ENCODE measurements at places on chromosomes 5 and 9.

GRCh38 chr5:113807427-113807991 lies 294.0 kb downstream of the YTHDC2 start:
- DNase-seq: peak; percentile 50

DNA sequence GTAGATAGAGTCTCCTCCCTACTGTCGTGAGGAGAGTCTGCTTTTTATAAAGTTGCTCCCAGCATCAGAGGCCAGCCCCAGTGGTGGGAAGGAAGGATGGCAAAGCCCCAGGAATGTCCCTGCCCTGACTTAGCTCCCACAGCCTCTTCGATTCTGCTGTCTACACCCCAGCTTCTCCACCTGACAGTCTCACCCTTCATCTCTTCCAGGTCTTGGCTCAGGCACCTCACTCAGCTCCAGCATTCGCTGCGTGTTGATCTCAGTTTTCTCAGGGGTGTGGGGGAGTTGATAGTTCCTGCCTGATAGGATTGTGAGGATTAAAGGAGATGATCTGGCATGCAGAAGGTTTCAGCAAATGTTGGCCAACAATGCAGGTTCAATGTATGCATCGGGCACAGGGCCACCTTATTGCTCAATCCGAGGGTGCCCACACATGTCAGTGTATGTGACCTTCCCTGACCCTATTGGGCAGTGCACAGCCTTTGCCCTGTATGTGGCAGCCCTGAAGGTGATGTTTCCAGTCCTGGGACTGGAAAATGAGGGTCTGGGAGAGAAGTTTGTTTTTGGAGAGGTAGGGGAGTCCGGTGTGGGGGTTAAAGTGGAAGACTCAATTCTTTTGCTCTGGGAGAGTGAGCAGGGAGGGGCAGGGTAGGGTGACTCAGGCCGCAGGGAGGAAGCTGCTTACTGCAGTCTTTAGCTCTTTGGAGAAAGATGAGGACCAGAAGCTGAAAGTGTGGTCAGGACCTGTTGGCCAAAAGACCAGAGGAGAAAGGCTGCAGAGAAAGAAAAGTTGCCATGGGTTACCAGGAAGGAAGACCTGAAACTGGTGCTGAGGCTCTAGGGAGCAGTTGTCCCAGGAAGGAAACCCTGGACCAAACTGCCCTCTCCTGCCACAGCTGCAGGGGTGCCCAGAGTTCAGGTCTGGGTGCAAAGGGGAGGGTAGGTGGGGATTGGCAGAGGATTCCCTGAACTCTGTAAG lies 153.2 kb downstream of the MACROH2A1 start:
- DNase-seq: no peak

GRCh38 chr5:132260714-132261551 lies 3.4 kb downstream of the PDLIM4 start:
- no peak for DNase-seq

DNA sequence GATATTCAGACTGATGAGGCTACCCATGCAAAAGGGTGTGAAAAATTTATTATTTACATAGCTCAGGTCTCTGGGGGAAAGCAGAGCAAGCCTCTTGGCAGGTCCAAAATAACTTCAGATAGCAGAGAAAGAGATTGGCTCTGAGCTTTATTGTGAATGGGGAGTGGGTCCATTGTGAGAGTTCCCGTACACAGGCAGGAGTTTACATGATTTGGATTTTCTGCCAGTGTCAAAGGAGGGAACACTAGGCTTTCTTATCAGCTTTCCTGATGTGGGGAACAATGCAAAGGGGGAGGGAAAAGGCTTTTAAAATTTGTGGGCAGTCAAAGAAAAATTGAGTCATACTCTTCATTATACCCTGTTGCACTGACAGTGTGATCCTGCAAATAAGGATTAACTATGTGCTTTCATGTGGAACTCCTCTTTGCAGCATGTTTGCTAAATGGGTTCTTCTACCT lies 615.0 kb upstream of the RIOK2 start:
- no peak for DNase-seq

DNA sequence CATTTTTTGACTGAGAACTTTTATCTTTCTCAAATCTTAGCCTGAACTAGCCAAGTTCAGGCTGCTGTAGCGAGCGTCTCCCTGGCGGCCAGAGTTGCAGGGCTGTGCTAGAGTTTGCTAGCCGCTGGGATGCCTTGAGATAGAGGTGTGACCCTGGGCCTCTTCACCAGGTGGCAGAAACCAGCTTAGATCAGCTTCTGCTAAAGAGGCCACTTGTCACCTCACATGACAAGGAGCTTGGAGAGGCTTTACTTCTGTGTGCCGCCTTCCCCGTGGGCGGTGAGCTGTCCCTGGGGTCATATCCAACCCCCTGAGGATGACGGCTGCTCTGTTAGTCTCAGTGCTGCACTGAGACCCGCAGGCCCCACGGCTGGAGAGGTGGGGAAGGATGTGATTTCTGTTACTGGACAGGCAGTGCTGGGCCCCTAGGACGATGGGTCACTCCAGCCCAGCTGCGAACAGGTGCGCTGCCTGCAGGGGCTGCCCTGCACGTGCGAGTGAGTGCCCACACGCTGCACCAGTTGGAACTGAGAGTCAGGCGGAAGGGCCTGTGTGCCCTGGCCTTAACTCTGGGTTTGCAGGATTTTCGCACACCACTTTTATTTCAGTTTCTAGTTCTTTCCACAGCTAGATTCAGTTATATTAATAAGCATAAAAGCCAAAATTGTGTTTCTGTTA lies 63.8 kb downstream of the EHMT1 start:
- no peak for DNase-seq

DNA sequence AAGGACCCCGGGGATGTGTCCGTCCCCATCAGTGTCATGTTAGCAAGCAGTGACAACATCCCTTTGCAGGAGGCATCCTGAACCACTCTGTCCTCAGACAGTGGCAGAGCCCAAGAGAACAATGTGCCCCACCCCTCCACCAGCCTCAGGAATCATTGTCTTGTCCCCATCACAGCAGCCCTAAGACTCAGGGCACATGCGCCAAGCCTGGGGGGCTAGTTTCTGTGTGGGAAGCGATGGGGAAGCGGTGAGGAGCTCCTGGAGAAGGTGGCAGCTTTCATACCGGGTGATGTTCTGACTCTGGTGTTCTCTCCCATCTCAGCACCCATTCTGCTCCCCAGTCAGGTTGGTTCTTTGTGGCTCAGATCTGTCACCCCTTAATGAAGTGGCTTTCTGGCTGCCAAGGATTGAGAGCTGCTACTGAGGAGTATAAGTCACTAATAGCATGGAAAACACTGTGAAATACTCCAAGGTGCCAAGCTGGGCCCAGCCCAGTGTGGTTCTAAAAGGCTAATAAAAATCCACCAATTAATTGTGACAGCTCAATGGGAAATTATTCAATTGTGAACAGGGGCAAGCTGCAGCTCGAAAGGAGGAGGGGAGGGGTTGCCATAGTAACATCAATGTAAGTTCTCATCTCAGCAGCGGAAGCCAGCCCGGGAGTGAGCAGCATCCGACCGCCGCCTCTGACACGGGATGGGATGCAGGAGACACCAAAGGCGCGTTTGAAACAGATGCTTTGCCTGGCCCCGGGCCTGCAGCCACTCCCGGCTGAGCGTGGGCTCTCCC lies 4.7 kb downstream of the QRFP start:
- no peak for DNase-seq

GRCh38 chr9:81902196-81902595 lies 26.0 kb upstream of the SPATA31D4 start:
- DNase-seq: no peak

GRCh38 chr9:37381094-37381741 lies 41.3 kb upstream of the GRHPR start:
- no peak for DNase-seq

DNA sequence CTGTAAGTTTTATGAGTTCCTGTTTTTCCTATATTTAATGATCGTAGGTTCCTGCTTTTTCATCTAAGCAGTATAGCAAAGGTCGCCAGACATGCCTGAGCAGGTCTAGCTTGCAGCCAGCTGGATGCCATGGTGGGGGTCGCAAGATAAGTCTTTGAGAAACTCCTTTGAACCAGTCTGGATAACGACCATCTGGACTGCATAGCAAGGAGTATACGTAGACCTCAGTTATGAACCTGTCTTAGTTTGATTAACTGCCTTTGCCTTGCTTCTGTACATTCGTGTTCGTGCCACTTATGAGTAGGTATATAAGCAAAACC lies 8.4 kb upstream of the SPATA31E1 start:
- DNase-seq: no peak

DNA sequence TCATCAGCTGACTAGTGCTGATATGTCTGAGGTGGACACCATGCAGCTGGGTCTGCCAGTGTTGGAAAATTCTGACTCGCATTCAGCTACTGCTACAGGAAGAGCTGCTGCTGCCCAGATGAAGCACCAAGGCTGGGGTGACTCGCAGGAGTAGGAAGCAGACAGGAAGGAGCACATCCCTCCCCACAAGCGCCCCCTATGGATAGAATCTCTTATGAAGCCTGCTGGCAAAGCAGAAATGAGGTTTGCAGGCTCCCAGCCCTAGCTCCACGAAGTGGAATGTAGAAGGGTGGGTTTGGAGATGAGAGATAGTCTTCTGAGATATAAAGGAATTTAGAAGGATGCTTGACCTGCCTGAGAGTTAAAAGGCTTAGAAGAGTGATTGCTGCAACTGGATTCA lies 443.0 kb downstream of the ACTL7B start:
- DNase-seq: no peak

DNA sequence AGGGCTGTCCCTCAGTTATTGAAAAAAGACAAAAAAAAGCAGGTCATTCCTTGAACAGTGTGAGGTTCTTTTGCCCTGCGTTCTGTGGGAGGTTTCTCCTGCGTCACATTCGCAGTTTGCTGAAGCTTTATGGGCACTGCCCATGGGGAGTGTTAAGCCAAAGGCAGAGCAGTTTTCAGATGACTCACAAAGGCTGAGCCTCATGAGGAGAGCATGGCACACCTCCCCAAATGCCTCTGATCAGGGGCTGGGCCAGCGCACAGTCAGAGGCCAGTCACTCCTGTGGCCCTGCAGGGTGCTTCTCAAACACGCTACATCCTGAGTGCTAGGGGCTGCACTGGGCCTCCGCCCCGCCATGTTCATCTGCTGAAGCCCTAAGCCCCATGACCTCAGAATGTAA lies 38.4 kb downstream of the IRX1 start:
- no peak for DNase-seq

- no peak for DNase-seq
Observed at GRCh38 chr9:117097761-117098160, 317.1 kb downstream of the ASTN2 start.

DNA sequence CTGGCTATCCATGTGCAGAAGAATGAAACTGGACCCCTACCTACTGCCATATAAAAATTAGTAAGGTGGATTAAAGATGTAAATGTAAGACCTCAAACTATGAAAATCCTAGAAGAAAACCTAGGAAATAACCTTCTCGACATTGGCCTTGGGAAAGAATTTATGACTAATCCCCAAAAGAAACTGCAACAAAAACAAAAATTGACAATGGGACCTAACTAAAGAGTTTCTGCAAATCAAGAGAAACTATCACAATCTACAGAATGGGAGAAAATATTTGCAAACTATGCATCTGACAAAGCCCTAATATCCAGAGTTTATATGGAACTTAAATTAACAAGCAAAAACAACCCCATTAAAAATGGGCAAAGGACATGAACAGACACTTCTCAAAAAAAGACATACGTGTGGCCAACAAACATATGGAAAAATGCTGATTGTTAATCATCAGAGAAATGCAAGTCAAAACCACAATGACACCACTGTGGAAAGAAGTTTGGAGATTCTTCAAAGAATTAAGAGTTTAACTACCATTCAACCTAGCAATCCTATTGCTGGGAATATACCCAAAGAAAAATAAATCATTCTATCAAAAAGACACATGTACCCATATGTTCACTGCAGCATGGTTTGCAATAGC lies 98.5 kb downstream of the NR3C1 start:
- DNase-seq: no peak

Data from urinary bladder (tissue), 4 donors.